Urothelium cell line (cell line): ENCODE measurements at places on chromosomes 12 and 14.
A peak's percentile ranks its signal among the peaks of the same experiment; 100 is the strongest.

DNA sequence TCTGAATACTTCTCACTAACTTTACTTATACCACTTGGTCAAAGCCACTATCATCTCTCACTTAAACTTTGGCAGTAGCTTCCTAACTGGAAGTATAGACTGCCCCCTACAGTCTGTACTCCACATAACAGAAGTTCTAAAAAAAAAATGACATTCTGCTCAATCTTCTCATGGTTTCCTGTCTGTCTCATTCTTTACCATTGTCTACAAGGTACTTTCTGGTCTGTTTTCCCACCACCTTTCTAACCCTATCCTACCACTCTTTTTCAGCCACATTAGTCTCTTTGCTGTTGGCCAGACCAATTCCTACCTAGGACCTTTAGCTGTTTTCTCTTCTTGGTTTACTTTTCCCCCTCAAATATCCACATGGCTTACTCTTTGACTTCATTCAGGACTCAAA is 14.7 kb downstream of the CPSF6 start:
- DNase-seq = peak; percentile 10

DNA sequence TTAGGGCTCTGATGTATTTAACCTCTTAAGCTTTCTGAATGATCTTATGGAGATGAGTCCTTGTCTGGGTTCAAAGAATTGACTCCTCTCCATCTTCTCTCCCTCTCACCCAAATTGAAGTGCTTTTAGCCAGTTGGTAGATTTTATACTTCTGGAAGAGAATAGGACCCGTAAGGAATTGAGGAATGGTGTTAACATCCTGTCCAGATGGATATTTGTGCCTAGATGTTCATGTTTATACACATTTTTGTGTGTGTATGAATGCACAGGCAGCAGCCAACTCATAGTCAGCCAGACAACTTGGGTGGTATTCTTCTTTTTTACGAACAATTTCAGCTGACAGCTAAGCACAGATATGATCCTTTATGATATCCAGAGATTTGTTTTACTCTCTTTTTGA is 449.6 kb upstream of the RGS6 start:
- DNase-seq = no peak

GRCh38 chr12:93944201-93944600 is 204.2 kb upstream of the PLXNC1 start:
- no peak for DNase-seq

GRCh38 chr14:69632164-69632563 is 20.8 kb downstream of the SUSD6 start:
- DNase-seq = no peak

- DNase-seq = no peak
These were observed 52.7 kb downstream of the ESRRB start for GRCh38 chr14:76428611-76429010.

DNA sequence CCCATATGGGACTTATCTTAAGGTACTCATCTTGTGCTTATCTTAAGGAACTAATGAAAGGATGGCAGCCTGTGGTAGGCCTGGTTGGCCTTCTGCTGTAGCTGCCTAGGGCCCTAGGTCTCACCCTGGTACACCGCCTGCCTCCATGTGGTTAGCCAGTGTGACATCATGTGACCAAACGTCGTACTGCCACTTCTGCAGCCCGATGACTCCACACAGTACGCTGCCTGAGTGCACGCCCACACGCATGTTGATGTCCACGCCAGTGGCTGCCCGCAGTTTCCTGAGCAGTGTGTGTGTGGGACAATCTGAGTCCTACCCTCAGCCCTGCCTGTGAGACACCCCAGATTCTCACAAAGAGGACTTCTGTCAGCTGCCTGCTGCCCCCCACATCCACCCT is 5.1 kb downstream of the ADCY4 start:
- no peak for DNase-seq

GRCh38 chr14:70020352-70021170 is 141.3 kb downstream of the SMOC1 start:
- DNase-seq = no peak

GRCh38 chr14:41016213-41016612 is 590.5 kb upstream of the LRFN5 start:
- DNase-seq = no peak

GRCh38 chr12:131735476-131736445 is 24.9 kb downstream of the SFSWAP start:
- no peak for DNase-seq

DNA sequence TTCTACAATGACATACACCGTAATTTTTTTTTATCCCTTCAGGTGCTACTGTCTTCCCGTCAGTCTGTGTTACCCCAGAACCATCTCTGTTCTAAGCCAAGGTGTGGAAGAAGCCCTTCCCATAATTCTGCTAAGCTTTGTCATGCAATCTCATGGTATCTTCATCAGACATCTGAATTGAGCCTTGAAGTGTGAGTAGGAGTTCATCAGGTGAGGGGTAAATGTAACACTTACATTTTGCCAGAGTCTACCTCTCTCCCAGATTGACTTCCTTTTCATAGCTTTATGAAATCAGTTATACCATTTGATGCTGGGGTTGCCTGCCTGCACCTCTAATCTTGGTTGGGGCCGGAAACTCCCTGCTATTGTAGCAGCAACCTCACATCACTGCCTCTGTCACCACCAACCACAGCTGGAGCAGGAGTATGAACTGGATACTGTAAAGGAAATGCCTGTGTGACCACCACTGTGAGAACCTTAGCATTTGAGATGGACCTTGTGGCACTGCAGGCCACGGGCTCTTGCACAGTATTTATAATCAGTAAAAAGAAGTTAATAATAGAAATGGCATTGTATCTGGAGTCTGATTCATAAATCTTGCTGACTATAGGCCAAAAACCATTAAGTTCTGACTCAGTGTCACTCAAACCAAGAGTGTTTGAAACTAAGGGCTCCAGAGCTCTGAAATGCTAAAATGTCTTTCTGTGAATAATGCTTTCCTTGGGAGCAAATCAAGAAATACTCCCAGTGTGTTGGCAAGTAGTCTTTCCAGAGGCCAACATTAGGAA is 58.7 kb upstream of the STK38L start:
- DNase-seq = no peak

- no peak for DNase-seq
These were observed 118.9 kb downstream of the CHST11 start for GRCh38 chr12:104575442-104576186.

DNA sequence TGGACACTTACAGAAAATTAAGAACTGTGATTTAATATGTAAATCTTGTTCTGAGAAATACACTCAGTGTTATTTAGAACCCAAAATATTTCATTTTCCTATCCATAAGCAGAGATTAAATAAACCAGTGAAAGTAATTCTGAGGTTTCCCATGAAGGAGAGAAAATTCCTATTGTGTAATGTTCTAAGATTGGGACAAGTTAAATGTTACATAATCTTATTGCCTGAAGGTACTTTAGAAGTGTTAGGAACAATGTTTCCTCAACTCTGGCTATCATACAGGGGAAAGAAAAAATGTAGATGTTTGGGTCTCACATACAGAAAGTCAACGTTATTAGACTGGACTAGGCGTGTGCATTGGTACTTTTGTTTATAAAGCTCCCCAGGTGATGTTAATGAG is 281.9 kb upstream of the SYT10 start:
- DNase-seq = no peak

DNA sequence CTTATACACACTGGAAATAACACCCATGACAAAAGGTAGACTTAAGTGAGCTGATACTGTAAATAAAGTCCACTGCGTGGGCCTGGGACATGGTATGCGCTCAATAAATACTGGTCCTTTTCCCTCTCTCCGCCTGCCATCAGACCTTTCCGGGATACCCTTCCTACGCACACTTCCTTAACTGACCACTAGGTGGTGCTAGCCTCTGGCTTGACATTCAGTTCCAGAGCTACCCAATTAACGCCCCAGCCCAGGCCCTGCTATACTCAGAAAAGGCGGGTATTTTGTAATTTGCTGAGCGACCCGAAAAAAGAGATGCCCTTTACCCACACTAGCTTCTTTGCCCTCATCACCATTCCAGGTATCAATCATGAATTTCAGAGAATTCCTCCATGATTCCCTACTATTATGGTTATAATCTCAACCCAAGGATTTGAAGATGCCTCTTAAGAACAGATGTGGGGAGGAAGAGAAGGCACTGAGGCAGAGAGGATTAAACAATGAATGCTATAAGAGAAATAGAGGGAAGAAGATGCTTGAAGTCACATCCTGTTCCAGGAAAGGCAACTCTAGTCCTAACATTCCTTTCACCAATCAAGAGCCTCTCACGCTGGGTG is 3.9 kb upstream of the LRP1 start:
- peak; percentile 76 for DNase-seq

- no peak for DNase-seq
These were observed 1.1 kb upstream of the NUDT4 start for GRCh38 chr12:93376436-93377251.

DNA sequence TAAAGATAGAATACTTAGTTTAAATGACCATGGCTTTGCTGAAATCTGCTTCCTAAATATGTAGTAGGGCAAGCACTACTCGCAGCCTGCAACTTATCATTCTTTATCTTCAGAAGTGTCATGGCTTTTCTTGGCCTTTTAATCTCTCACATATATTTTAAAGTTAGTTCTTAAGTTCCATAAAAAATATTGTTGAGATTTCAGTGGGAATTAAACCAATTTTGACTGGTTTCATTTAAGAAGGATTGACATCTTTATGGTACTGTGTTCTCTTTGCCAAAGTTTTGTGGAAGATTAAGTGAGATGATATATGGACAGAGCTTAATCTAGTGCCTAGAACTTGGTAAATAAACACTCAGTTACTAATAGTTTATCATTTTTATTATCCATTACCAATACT is 56.7 kb downstream of the KIAA0586 start:
- no peak for DNase-seq

- no peak for DNase-seq
These were observed 126.4 kb upstream of the FOXN3 start for GRCh38 chr14:89543425-89543790.

GRCh38 chr12:67472539-67472938 is 176.0 kb upstream of the DYRK2 start:
- DNase-seq = no peak
